ENCODE measurements at places on chromosomes 3 and 15. TPM values are rescaled to one million over a fixed set of nuclear protein-coding genes. Genes with fewer than 3 reads are reported as not detected.

- peaks cover 2% of the 10 kb centered on the region for H3K4me1 ChIP-seq
- peak overlapping the region; percentile 73 for H3K4me3 ChIP-seq
- H3K27ac ChIP-seq: no peak overlapping the region
Observed at GRCh38 chr15:75349851-75350588, 3.2 kb downstream of the NEIL1 start.

DNA sequence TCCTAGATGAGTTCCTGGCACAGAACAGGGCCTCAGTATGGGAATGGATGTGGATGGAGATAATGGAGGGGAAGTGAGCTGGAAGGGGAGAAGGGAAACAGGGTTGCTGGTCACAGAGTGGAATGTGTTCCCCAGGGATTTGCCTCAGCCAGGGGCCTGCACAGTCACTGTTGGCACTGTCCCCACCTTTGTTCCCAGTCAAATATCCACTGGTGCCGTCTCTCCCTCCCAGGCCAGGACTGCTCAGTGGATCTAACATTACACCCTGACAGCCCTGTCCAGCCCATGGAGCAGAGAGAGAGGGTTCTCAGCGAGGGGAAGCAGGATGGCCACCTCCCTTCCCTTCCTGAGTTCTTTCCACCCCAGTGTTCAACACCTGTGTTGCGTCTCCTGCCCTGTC, 1.5 kb upstream of the PPP1R2 start:
- H3K27ac ChIP-seq: no peak overlapping the region
- H3K4me1 ChIP-seq: peaks cover 39% of the 10 kb centered on the region
- no peak for DNase-seq
- peaks cover 2% of the 10 kb centered on the region for H3K27me3 ChIP-seq
- H3K4me3 ChIP-seq: peak overlapping the region; percentile 90

GRCh38 chr15:41862515-41863116, 24.0 kb downstream of the PLA2G4B start:
- no peaks in the 10 kb centered on the region for H3K4me1 ChIP-seq
- peak overlapping the region; percentile 21 for H3K4me3 ChIP-seq
- H3K27ac ChIP-seq: peak overlapping the region; percentile 25

DNA sequence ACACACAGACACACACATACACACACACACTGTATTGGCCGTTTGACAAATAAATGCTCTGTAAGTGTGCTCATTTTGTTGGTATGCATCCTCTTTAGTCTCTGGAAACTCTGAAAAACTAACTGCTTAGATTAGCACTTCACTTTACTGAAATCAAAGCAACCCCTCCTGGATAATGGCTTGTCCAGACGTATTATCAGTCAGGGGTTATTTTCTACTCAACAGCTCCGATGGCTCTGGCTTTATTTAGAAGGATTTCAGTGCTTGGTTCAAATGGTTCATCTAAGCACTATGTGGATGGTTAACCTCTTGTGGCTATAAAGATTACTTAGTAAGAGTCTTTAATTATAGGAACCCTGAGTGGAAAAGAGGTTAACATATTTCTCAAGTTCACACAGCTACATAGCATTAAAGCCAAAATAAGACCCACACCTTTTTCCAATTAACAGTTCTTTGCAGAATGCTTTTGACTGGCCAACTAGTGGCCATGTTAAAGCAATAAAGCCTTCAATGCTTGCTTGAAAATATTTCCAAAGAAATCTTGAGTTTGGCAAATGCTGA, 516.1 kb upstream of the NAALADL2 start:
- no peak for DNase-seq
- no peaks in the 10 kb centered on the region for H3K4me1 ChIP-seq
- H3K36me3 ChIP-seq: no peaks in the 10 kb centered on the region
- H3K4me3 ChIP-seq: no peak overlapping the region

GRCh38 chr3:127822682-127823425, 539 bp upstream of the MGLL start:
- H3K27ac ChIP-seq: no peak overlapping the region
- peak overlapping the region; percentile 91 for H3K4me3 ChIP-seq
- H3K27me3 ChIP-seq: peaks cover 11% of the 10 kb centered on the region
- peaks cover 5% of the 10 kb centered on the region for H3K4me1 ChIP-seq
- peak; percentile 24 for DNase-seq

DNA sequence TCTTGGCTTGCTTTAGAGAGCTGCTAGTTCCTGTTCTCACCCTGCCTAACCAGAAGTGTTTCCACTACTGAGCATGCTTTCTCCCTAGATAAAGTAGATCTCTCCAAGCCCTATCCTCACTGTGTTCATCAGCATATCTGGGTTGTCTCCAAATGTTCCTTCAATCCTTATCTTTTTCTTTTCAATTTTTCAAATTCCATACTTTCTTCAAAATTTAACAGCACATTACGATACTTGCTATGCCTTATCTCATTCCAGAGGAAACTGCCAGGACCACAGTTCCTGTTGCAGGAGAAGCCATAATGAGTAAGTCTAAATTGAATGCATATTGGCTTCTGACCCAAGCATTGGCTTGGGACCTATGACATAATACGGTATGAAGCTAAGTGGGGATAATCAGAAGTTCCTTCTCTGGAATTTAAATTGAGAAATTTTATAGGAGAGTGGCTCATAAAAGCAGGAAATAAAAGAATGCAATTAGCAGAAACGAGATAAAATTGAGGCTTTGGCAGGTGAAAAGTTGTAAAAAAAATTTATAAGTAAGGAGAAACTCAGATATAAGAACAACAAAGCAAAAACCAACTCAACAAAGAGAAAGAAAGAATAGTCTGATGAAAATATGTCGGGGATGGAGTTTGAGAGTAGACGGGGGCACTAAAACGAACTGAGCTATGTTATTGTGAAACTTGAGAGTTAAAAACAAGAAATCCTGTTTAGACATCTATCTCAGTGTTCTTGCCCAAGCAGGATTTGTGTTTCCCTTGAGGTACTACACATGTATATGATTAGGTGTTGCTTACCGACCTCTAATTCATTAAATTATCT, 631.7 kb upstream of the CCDC54 start:
- peaks cover 4% of the 10 kb centered on the region for H3K4me1 ChIP-seq
- no peak overlapping the region for H3K27ac ChIP-seq
- no peak for DNase-seq
- no peak overlapping the region for H3K4me3 ChIP-seq
- no peaks in the 10 kb centered on the region for H3K27me3 ChIP-seq

DNA sequence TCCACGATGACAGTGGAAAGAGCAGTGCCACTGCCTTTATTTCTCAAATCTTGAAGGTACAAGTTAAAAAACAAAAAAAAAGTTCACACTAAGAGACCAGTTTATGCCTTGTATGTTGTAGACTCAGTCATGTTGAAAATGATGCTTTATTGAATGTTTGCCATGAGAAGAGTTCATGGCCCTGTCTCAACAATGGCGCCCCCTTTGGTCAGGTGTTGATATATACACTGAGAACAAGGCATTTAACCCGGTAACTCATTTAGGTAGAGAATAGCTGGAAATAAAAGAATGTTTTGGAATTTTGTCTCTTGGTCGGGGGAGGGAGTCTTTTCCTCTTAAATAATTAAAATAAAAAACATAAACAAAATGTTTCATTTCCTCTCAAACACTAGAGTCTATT, 145.6 kb upstream of the SLC2A2 start:
- DNase-seq: peak; percentile 28
- peaks cover 21% of the 10 kb centered on the region for H3K36me3 ChIP-seq
- H3K27ac ChIP-seq: no peak overlapping the region
- H3K4me3 ChIP-seq: no peak overlapping the region

DNA sequence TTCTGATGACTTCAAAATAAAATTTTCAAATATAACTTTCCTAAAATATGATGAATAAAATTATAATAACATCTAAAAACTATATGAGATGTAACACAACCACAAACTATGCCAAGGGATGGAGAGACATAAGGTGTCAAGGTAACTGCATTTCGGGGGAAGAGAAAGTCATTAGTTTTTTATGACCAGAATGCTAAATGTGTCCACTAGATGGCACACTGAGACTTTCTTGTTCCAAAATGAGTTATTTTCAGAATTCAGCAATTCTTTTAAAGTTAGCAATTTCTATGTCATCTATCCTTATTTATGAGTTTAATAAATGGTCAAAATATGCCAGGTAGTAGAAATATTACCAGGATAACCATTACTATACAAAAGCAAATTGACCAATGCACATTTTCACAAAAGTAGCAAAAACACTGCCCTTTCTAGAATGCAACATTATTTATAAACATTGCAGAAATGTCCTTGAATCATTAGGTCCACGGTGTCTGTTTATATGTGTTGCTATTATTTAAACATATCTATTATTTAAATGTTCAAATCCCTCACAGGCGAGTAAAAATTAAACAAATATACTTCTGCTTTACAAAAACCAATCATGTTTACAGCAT, 374.2 kb downstream of the PLCL2 start:
- no peak overlapping the region for H3K27ac ChIP-seq
- DNase-seq: peak; percentile 23
- H3K27me3 ChIP-seq: peaks cover 2% of the 10 kb centered on the region
- no peak overlapping the region for H3K4me3 ChIP-seq

DNA sequence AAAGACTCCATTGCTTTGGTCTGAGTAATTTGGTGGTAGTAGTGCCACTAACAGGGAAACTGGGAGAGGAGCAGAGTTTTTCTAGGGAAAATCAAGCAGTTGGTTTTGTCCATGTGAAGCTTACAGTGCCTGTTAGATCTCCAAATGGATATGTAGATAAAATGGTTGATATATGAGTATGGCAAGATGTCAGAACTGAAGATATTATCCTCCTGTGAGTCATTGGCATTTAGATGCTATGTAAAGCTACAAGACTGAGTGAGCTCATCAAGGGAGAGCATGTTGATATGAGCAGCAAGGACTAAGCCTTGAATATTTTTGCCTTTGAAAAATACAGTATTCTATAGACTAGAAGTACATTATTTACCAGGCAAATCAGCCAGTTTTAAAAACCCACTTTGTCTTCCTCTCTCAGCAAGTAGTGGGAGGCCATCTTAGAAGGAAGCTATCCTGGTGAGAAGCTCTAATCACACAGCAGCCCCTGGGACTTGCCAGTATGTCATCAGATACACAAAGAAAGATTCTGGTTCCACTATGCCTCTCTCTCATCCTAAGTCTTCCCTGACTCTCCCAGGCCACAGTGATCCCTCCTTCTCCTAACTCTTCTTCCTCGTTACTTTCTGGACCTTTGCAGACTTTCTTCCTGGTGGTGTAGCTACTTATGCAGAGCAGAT, 77.4 kb upstream of the ANKRD28 start:
- DNase-seq: no peak
- H3K4me1 ChIP-seq: no peaks in the 10 kb centered on the region
- no peak overlapping the region for H3K27ac ChIP-seq
- no peak overlapping the region for H3K4me3 ChIP-seq
- H3K27me3 ChIP-seq: no peaks in the 10 kb centered on the region

- peak overlapping the region; percentile 97 for H3K4me3 ChIP-seq
- H3K27me3 ChIP-seq: peaks cover 10% of the 10 kb centered on the region
- no peak for DNase-seq
- H3K27ac ChIP-seq: peak overlapping the region; percentile 58
- peaks cover 23% of the 10 kb centered on the region for H3K4me1 ChIP-seq
Observed at GRCh38 chr3:72848703-72849081, 447 bp upstream of the SHQ1 start.

- H3K4me3 ChIP-seq: peak overlapping the region; percentile 47
- peaks cover 30% of the 10 kb centered on the region for H3K4me1 ChIP-seq
- H3K36me3 ChIP-seq: no peaks in the 10 kb centered on the region
- H3K27ac ChIP-seq: peak overlapping the region; percentile 97
- H3K27me3 ChIP-seq: peaks cover 8% of the 10 kb centered on the region
Observed at GRCh38 chr3:66803721-66804695, 194.1 kb upstream of the KBTBD8 start.

DNA sequence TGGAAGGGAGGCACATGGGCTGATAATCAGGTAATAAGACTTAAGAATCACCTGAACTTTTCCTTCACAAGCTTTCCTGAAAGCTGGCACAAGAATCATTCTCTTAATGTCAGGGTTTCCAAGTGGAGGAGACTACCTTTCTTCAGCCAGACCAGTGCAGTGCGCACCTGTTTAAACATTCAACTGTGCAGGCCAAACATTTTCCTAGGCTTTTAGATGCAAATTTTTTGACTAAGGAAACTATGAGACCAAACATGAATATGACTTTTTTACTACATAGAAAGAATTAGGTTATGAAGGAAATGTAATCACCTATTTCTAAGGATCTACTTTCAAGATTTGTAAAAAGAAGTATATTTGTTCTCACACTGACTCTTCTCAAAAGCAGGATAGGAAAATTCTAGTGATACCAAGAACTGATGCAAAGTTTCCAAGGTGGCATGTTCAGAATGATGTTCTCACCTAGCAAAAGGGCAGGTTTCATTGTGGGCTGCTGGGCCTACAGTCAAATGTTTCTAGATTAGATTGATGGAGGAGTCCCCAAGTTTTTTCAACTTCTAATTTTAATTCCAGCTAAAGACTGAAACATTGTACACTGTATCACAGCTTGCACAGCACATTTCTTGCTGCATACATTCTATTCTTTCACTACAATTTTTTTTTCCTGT, 339.1 kb downstream of the TIGIT start:
- H3K4me3 ChIP-seq: no peak overlapping the region
- DNase-seq: no peak
- no peaks in the 10 kb centered on the region for H3K36me3 ChIP-seq
- H3K27ac ChIP-seq: no peak overlapping the region

GRCh38 chr15:61890106-61890505, 170.1 kb downstream of the VPS13C start:
- DNase-seq: no peak
- H3K4me1 ChIP-seq: peaks cover 3% of the 10 kb centered on the region
- no peaks in the 10 kb centered on the region for H3K27me3 ChIP-seq
- peaks cover 27% of the 10 kb centered on the region for H3K36me3 ChIP-seq

DNA sequence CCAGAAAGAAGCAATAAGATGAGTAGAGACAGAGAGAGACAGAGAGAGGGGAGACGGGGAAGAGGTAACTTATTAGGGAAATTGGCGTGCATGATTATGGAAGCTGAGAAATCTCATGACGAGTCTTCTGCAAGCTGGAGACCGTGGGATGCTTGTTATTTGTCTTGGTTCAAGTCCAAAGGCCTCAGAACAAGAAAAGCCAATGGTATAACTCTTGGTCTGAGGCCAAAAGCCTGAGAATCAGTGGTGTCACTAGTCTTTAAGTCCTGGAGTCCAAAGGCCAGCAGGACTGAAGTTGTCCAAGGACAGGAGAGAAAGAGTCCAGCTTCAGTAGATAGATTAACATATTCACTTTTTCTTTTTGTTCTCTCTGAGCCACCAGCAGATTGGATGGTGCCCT, 613.6 kb downstream of the CADM2 start:
- no peak for DNase-seq
- H3K36me3 ChIP-seq: no peaks in the 10 kb centered on the region
- H3K27me3 ChIP-seq: peaks cover 3% of the 10 kb centered on the region
- no peak overlapping the region for H3K27ac ChIP-seq
- no peaks in the 10 kb centered on the region for H3K4me1 ChIP-seq
- H3K4me3 ChIP-seq: no peak overlapping the region

PATL2 gene
- total RNA-seq: 0.69 TPM

DCUN1D1 gene
- 48.1 TPM for total RNA-seq

POPDC2 gene
- 2.0 TPM for total RNA-seq

ZNF774 gene
- total RNA-seq: 4.1 TPM

CEP63 gene
- 16.8 TPM for total RNA-seq

CKMT1A gene
- total RNA-seq: 9.4 TPM

CCR5 gene
- not detected for total RNA-seq
